ENCODE measurements at places on chromosomes 5 and 9.

- DNase-seq, result peak; percentile 4
Observed at GRCh38 chr5:72138943-72139521, 31.8 kb downstream of the MAP1B start.

DNA sequence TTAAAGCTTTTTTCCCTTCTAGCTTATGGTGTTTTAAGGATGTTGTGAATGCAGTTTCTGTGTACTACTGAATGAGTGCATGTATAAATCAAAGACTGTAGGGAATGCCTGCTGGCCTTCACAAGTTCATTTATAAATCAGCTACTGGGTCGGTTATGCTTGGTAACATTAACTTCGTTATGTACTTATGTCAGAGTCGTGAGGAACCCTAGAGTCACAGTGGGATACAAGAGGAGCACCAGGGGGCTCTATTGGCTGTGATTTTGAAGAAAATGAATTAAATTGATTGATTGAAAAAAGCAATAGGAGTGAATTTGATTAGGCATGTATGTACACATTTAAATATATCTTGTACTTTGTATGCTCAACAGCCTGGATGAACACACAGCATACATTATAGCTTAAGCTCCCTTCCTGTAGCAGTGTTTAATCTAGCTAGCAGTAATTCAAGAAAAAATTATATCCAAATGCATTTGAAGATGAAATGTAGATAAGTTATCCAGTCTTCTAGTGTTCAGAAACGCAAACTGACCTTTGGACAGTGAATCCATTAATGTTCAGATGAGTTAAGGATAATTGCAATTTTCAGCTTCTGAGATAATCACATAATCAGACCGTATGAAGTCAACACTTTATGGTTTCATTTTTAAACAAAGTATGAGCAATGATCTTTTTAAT is 204.2 kb downstream of the KDM4C start:
- DNase-seq, result no peak

- DNase-seq, result no peak
Observed at GRCh38 chr9:94921092-94921471, 194.6 kb downstream of the AOPEP start.

DNA sequence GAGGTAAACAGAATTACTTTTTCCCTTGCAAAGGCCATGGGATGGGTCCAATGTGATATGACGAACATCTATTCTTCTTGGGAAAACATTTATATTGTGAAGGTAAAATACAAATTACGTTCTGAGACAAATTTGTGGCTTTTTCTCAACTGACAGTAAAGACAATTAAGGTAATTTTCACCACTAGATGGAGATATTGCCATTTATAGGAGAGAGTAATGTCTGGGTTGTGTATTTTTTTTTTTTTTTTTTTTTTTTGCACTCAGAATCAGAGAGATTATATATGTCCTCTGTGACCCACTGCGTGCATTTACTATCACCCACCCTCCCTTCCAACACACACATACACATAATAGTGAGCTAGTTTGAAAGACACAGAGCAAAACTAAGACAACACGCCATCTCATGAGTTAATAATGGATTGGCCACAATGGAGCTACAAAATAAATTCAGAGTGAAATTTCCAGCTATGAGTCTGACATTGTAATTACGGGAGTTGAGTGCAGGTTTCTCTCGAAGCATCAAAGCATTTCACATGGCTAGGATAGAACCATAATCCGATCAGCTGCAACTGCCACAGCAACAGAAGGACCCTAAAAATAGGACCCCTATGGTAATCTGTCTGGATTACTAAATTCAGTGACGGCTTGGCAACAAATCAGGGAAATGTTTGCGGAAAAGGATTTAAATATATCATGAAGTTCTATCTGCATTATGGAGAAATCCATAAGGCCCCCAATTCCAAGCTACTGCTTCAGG is 49.2 kb downstream of the ANXA1 start:
- no peak for DNase-seq

- DNase-seq, result no peak
Observed at GRCh38 chr5:37951946-37952721, 112.3 kb upstream of the GDNF start.

GRCh38 chr5:17799521-17799920 is 165.3 kb downstream of the TAF11L14 start:
- DNase-seq, result no peak

GRCh38 chr5:23007236-23007635 is 154.1 kb upstream of the CDH12 start:
- no peak for DNase-seq

DNA sequence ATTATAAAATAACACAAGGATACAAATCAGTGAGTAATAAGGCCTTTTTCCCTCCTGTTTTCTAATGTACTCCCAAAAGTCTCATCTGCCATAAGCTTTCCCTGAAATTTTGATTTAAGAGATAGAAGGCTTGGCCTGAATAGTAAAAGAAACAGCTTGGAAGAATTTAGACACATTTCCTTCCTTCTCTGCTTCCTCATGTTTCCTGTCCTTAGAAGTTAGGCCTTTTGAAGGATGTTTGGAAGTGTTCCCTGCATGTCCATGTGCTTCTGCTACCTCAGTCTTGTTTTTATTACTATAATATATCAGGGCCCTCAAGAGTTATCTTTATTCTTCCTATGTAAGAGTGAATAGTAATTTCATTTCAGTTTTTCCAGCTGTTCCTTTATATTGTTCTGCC is 242.7 kb downstream of the DEPDC1B start:
- no peak for DNase-seq

DNA sequence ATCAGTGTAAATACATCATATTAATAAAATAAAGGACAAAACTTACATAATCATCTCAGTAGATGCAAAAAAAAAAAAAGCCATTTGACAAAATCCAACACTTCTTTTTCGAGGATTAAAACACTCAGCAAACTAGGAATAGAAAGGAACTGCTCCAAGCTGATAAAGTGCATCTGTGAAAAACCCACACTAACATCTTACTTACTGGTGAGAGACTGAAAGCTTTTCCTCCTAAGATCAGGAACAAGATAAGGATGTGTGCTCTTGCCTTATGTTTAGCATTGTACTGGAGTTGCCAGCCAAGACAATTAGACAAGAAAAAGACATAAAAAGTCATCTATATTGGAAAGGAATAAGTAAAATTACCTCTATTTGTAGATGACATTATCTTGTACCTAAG is 120.2 kb upstream of the SAP30L start:
- DNase-seq, result no peak

DNA sequence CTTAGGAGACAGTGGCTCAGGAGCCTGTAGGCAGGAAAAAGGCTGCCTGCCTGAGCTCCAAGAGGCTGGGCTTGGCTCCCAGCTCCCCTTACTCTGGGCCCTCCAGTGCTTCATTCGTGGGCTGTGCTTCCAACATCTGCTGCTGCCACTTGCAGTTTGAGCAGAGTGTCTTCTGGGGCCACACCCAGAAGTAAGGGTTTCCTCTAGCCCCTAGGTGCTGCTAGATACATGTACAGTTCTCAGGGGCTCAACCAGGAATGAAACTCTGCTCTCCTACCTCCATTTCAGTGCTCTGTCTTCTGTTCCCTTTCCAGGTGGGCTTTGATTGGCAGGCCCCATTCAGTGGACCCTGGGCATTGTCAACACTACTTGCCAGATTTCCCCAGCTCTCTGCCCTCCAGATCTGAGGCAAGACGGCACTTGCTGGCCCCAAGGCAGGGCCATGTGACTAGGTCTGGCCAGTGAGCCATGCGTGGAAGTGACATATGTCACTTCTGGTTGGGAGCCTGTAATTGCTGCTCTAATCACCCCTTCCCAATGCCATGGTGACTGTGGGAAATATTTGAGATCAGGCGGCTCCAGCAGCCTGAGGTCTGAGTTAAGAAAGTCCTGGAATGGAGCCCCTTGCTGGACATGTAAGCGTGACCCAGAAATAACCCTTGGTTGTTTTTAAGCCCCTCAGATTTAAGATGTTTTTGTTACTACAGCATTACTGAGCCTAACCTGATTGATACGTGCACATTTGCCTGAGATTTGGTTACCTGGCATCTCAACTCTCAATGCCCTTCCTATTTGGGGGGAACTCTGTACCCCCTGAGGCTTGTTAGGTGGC is 9.4 kb upstream of the BOD1 start:
- no peak for DNase-seq

Measured in stimulated activated CD4-positive, alpha-beta T cell treated with anti-CD3 and anti-CD28 coated beads, Interleukin-4, amount 100 ng/mL, for 4 hours (primary cell).